Fibroblast of skin of left biceps (primary cell): ENCODE measurements at places on chromosomes 2 and 18.

DNA sequence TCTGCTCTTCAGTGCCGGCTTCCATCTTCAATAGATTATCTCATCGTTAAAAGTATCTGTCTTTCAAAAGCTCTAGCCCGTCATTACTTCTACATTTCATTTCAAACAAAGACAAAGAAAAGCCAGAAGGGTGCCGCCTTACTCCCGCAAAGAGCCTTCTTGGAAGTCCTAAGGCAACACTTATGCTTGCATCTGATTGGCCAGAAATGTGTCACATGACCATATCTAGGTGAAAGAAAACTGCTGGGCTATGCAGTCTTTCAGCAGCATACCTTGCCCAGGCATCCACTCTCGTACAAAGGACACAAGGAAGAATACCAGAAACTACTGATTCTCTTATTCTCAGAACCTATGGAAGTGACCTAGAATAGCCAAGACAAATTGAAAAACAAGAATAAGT lies 217.1 kb upstream of the SLC35G4 start:
- no peak for DNase-seq

DNA sequence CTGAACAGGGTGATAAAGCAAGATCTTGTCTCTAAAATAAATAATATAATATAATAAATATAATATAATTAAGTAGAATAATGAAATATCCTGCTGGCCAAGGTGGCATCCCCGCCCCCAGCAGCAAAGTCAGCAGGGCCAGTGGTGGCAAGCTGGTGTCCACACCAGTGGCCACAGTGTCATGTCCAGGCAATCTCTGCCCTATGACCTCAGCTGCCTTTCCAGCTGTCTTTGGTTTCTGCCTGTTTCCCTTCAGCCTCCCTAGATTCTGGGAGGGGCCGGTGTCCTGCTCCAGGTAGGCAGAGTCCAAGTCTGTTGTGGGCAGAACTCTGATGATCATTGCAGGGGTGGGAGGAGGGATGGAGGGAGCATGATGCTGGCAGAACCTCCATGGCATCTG lies 16.2 kb upstream of the STEAP3 start:
- no peak for DNase-seq

DNA sequence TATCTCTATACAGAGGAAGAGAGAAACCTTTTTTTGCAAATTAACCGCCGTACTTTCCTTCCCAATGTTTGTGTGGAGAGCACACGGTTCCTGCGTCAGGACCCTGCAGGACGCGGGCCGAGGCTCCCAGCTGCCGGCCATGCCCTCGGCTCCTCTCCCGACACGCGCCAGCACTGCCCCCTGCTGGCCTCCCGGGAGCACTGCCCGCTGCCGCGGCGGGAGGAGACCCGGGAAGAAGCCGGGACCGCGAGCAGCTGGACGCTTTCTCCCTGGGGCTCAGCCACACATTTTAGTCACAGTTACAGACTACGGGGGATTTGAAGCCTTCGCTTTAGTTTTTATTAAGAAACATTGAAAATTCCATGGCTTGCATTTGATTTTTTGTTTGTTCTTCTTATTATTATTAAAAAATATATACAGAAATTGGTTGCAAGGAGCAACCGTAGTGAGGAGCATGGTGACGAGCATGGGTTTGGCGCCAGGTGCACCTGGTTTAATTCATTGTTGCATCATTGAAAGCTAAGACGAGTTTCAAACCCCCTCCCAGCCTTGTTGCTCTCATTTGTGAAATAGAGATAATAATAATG lies 401.2 kb downstream of the GALR1 start:
- DNase-seq, result no peak

GRCh38 chr2:216765761-216766262 lies 70.5 kb upstream of the IGFBP5 start:
- no peak for DNase-seq

- no peak for DNase-seq
Observed at GRCh38 chr2:162636206-162636728, 202.3 kb downstream of the KCNH7 start.

GRCh38 chr2:105880637-105881036 lies 135.9 kb downstream of the NCK2 start:
- DNase-seq, result no peak

- DNase-seq, result no peak
Observed at GRCh38 chr2:204336153-204336744, 209.0 kb upstream of the PARD3B start.
